NCI-H460 (cell line): ENCODE measurements at places on chromosomes 6 and 20.

GRCh38 chr20:38935285-38935684 lies 9.1 kb downstream of the FAM83D start:
- DNase-seq = peak; percentile 39

DNA sequence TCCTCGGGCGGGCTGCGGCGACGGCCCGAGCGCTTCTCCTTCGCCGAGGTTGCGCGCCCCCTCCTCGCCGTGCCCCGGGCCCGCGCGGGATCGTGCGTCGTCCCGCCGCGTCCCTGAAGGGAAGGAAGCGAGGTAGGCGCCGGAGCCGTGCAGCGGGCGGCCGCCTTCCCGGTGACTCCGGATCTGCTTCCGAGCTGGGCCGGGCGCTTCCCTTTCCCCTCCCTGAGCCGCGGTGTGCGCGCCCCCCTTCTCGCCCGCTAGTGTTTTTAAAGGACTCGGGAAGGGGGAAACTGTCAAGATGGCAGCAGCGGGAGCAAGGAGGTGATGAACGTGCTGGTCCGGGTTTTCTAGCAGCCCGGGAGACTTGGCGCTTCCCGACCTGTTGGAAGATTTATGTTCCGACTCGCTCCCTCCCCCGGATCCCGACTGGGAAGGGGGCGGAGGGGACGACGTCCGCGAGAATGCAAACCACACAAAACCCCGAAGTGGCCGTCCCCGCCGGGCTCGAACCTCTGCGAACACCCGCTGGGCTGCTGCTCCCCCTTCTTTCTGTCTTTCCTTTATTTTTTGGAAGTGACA lies 744 bp upstream of the FOXO3 start:
- DNase-seq = peak; percentile 25

GRCh38 chr6:169725125-169726048 lies 1.1 kb upstream of the PHF10 start:
- peak; percentile 58 for DNase-seq

GRCh38 chr6:52962701-52963100 lies 32.4 kb downstream of the GSTA4 start:
- DNase-seq = no peak

GRCh38 chr6:134314006-134314821 lies 3.7 kb downstream of the SGK1 start:
- no peak for DNase-seq

GRCh38 chr20:1806456-1806855 lies 88.8 kb upstream of the SIRPA start:
- no peak for DNase-seq

- no peak for DNase-seq
Measured at GRCh38 chr6:74646461-74646860, 559.4 kb downstream of the COL12A1 start.

DNA sequence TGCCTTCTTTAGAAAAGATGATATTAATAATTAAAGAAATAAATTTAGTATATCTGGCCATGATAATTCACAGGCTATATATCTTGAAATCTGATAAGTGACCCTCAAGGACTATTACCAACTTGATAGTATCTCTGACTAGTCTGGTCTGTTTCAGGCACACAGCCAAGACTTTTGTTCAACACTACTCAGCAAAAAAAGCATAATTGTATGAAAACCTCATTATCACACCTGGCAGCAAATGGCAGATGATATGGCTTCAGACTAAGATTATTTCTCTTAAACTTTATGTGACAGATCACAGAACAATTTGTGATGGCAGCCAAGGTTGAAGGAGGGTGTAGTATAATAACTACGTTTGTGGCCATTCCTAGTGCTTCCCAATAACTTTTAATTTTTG lies 114.7 kb downstream of the RWDD2A start:
- no peak for DNase-seq

- DNase-seq = no peak
Measured at GRCh38 chr6:21791056-21791455, 197.5 kb downstream of the SOX4 start.
